ENCODE measurements at places on chromosomes 5 and 9.

DNA sequence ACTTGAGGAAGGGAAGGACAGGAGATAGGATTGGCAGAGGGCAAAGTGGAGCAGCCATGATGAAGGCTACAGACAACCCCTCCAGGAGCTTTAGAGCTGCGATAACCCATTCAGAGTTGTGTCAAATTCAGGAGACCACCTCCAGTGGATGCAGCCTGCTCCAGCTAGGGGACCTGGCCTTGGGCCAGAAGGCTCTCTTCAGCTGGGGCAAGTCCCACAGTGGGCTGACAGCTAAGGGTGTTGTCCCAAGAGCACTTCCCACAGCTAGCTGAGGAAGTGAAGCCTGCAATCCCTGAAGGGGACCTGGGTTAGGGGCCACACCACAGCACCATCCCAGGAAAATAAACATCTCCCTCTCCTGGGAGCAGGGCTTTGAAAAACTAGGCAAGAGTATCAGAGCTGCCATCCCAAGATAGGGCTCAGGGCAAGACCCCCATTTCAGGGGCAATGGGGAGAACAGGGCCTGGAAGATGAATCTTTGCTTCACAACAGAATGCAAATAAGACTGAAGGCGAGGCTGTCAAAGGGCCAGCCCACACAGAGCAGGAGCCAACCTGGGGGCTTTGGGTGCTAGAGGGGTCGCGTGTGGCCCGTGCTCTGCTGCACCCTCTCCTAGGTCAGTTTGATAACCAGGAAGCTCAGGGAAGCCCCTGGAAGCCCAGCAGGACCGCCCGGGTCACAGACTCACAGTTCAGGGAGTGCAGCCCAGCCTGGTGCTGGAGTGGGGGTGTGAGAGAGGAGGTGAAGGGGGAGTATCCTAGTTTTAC, 19.3 kb upstream of the DAPK1 start:
- no peak for DNase-seq

DNA sequence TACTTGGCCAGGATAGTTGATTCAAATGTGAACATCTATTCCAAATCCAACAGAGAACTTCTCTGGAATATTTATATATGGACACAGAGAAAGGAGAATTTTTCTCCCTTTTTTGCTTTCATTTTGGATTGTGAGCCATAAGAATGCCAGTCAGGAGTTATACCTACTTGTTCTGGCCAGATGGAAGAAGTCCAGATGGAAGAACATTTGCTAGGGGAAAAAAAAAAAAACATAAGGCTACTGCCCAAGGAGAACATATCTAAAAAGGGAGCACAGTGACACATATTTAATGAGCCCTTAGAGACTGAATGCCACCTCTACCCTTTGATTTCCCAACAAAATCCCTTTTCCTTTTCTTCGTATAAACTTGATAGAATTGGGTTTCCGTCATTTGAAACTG, 61.7 kb upstream of the PPP2R2B start:
- no peak for DNase-seq

DNA sequence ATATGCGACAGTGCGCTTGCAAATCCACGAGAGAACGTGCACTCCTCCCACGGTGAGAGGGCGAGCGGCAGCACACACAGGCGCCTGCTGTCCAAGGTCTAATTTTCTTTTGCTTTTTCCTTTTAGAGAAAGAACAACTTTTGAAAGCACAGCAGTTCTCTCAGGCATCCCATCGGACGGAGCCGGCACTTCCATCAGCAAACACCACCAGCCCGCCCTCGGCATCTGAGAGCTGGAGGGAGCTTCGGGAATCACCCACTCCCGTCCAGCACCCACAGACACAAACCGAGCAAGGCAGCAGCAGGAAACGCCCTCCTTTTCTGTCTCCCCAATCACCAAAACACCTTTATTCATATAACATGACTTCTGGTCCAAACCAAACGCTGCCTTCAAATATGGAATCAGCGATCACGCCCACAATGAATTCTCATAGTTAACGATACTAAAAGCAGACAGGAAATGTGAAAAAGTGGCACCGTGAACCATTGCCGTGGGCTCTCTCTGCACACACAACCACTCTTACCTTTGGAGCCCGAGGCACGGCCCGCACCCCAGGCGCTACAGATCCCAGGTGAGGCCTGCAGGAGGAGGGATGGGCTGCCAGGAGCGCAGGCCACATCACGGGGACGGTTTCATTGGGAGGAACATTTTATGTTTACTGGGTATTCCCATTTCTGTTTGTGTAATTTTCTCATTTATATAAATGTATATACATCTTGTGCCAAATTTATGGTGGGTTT, 14.2 kb downstream of the LPCAT1 start:
- DNase-seq, result no peak

- DNase-seq, result no peak
Measured at GRCh38 chr9:134316449-134317160, 9.7 kb upstream of the RXRA start.

DNA sequence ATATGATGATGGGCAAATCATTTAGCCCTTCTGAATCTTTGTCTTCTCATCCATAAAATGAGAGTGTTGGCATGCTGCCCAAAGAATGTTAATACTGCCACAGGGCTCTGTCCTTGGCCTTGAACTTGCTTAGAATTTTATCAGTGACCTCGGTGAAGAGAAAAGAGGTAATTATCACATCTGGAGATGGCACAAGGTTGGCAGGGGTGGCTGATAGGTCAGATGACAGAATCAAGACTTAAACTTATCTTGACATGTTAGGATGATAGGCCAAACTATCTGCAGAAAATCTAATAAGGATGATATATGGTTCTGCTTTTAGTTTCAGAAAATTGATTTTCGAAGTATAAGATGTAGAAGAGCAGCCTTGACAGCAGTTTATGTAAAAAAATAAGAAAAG, 599.1 kb upstream of the CLINT1 start:
- no peak for DNase-seq

- no peak for DNase-seq
Measured at GRCh38 chr9:131391504-131391903, 2.4 kb upstream of the PRRC2B start.

DNA sequence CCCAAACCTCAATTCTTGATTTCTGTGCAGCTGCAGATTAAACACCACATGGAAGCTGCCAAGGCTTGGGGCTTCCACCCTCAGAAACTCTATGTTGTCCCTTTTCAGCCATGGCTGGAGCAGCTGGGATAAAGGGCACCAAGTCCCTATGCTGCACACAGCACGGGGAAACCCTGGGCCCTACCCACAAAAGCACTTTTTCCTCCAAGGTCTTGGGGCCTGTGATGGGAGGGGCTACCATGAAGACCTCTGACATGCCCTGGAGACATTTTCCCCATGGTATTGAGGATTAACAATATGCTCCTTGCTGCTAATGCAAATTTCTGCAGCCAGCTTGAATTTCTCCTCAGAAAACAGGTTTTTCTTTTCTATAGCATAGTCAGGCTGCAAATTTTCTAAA, 41.8 kb upstream of the CDH9 start:
- no peak for DNase-seq

GRCh38 chr5:115487756-115488155, 56.8 kb downstream of the FEM1C start:
- no peak for DNase-seq

GRCh38 chr5:52356311-52356918, 431.3 kb upstream of the ITGA1 start:
- DNase-seq, result no peak

DNA sequence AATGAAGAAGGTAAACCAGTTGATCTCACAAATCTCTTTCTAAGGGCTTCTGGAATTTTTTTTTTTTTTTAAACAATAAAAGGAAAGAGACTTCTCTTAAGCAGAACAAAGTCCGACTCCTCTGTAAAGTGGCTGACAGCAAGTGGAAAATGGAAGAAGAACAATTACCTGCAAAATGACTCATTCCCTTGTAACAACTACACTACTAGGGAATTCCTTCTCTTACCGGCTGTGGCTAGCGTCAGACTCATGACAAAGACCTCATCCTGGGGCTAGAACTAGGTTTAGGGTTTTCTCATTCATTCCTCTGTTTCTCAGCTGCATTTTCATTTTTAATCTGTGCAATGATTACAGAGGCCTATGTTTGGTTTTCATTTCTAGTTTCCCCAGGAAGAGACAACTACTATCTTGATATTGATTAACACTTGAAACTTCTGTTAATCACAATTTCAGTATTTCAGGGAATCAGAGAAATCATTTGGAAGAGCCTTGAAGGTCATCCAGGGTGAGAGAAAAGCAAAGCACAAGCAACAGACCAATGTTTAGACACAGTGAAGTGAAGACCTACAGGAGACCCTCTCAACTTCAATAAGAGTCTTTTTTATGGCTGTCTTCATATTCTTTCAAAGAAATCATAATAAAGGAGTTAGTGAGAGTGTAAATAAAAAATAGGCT, 437.9 kb downstream of the RAB3C start:
- DNase-seq, result no peak

- DNase-seq, result no peak
Measured at GRCh38 chr5:72920690-72921502, 34.9 kb upstream of the FCHO2 start.

- no peak for DNase-seq
Measured at GRCh38 chr9:444528-444927, 229.9 kb downstream of the DOCK8 start.

GRCh38 chr9:69785757-69786156, 25.9 kb upstream of the PTAR1 start:
- DNase-seq, result no peak

GRCh38 chr5:127072861-127073846, at the start of gene C5orf63:
Gene C5orf63, minus strand, starts transcription at chr5:127073502. Its CDS starts 14,507 bp downstream, at chr5:127058995.
- DNase-seq, result no peak

- DNase-seq, result no peak
Measured at GRCh38 chr9:107665057-107665456, 175.5 kb upstream of the KLF4 start.

GRCh38 chr5:77454123-77454522, 38.0 kb downstream of the WDR41 start:
- DNase-seq, result no peak

- DNase-seq, result no peak
Measured at GRCh38 chr5:179923436-179923835, 15.7 kb upstream of the TBC1D9B start.

DNA sequence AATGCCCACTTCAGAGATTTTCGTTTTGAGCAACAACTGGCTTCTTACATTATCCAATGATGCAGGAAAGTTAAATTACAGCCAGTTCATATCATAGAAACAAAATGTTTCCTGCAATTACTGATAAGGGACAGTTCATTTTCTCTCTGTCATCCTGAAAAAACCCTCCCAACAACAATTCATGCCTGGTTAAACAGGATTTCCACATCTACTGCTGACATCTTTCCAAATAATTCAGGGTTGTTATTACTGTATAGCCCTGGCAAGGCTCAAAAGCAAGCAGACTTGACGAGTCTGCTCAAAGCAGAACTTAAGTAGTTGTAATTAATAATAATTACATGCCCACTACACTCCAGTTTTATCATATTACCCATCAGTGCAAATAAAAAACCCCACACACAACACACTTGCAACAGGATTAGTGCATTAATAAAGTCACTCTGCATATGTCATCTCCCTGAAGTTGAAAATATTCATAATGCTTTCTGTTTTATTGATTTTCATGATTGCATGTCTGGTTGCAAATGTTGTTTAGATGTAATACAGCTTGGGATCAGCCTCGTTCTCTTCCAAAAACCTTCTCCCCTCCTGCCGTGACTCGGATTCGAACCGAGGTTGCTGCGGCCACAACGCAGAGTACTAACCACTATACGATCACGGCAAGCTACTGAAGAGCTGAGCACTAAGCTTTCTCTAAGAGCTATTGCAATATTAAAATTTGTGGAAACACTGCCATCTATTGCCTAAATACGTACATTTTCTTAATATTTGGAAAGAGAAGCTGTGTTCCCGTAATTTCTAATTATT, 119.6 kb upstream of the NFIB start:
- DNase-seq, result no peak

- no peak for DNase-seq
Measured at GRCh38 chr9:16356196-16356765, 514.2 kb downstream of the BNC2 start.

DNA sequence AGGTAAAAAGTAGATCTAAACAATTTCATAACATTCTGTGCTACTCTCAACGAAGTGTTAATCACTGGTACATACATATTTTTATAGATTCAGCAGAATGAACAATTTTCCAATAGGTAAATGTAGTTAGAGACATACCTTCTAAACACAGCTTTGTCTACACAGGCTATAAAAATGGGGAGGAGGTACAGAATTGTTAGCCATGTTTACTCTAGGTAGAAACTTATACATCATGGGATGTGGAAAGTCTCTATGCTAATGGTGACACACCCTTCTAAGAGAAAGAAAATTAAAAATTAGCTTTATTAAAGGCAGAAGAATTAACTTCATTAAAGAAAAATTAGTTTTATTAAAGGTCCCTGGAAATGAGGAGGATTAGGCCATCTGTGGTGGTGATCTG, 11.8 kb downstream of the C5orf63 start:
- DNase-seq, result no peak

DNA sequence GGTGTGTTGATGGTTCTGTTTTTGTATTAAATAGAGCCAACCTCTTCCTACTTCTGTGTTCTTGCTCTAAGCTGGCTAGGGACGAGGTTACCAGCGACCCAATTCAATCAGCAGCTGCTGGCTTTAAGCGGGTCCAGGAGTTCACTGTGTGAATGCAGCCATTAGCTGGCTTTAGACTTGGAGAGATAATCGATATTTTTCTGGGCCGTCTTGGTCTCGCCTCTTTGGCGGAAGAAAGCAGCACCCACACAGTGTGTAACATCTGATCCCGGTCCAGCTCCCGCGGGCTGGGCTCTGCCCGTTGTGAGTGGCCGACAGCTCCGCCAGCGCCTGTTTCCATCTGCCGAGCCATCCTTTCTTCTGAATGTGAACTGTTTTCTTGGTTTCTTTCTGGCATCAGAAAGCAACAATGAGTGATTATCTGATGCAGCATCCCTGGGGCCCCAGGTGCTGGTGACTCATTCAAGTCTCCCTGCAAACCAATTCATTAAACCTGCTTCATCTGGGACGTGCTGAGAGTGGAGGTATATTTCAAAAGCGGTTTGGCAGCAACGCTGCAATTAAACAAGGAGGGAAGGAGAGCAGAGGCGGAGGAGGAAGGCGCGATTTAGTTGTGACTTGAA, 90.8 kb upstream of the IRX4 start:
- no peak for DNase-seq

DNA sequence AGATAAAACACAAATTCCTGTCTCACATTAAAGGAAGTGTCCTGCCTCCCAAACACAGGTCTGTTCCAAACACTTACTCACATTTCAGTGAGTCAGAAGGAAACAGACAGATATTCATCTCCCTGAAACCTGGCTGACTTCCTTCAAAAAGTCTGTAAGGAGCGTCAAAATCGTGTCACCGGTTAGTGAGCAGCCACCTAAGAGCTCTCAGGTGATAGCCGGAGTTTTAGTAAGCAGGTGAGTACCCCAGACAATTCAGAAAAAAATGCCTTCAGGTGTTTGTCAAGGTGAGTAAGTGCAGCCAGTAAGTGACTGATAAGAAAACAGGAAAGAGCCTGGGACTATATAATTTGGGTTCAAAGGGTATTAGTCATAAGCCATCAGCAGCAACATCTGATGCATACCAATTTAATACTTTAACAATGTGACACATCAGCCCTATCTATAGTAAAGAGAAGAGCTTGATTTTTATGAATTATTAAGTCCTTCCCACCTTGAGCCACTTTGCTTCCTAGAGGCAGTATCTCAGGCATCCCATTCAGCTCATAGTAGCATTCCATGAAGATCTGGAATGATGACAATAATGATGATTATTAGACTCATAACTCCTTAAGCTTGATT, 1.3 kb upstream of the ITGA2 start:
- no peak for DNase-seq

Measured in mesothelial cell of epicardium (in vitro differentiated cells).